RWPE1 (cell line): ENCODE measurements at places on chromosomes 7 and 10.

DNA sequence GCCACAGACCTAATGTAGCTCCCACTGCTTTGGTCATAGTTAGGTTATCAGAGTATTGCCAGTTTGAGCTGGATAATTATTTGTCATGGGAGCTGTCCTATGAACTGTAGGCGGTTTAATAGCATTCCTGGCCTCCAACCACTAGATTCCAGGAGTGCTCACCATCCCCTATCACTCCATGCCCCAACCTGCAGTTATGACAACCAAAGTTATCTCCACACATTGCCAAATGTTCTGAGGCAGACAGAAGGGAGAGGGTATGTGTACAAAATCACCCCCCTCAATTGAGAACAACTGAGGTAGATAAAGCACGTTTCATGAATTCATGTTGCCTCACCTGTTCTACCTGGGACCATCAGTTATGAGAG lies 119.0 kb upstream of the CACUL1 start:
- peak; percentile 56 for DNase-seq

- DNase-seq = no peak
Measured at GRCh38 chr7:150996376-150997074, 5.7 kb downstream of the NOS3 start.

DNA sequence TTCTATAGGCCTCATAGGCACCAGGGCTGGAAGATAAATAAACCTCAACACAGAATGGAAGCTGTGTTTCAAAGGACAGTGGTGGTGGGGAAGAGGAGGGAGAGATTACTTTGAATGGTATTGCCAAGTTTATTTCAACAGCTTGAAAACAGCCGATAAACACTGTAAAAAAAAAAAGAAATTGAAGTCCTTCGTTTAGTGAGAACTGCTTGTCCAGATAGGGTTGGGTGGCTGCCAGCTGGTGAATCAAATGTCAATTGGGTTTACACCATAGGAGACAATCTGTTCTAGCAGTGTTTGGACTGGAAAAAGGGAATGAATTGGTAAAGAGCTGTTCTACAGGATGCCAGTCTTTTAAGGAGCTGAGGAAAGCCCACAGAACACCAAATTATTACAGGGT lies 254.8 kb downstream of the PHF14 start:
- no peak for DNase-seq

DNA sequence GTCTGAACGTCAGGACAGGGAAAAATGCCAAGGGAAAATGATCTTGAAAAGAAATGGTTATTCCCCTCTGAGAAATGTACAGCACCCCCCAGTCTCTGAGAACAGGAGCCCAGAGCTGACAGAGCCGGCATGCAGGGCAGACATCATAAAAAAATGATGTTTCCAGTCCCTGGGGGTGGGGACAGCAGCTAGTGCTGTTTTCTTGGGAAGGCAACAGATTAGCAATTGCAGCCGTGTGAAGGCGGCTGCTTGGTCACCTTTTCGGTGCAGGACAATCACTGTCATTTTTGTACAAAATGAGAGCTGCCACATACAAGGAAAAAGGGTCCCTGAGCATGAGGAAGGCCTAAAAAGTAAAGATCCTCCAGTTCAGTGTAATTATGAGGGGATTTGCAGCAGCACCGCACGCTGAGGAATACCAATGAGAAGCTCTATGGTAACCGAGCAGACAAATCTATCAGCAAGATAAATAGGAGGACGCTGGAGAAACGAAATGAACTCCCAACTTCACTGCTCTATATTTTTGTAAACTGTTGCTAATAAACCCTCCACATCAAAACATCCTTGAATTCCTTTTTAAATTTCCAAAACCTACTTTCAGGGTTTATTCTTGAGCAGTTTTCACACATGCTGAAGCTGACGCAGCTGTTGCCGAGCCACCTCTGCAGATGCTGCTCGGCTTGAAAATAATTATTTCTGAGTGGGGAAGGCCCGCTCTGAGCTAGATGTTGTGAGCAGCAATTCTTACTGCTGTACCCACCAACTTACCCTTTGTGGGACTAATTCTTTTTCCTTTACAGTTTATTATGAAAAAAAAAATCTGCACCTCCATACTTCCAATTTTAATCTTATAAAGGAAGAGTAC lies 98.2 kb upstream of the NEBL start:
- DNase-seq = no peak

DNA sequence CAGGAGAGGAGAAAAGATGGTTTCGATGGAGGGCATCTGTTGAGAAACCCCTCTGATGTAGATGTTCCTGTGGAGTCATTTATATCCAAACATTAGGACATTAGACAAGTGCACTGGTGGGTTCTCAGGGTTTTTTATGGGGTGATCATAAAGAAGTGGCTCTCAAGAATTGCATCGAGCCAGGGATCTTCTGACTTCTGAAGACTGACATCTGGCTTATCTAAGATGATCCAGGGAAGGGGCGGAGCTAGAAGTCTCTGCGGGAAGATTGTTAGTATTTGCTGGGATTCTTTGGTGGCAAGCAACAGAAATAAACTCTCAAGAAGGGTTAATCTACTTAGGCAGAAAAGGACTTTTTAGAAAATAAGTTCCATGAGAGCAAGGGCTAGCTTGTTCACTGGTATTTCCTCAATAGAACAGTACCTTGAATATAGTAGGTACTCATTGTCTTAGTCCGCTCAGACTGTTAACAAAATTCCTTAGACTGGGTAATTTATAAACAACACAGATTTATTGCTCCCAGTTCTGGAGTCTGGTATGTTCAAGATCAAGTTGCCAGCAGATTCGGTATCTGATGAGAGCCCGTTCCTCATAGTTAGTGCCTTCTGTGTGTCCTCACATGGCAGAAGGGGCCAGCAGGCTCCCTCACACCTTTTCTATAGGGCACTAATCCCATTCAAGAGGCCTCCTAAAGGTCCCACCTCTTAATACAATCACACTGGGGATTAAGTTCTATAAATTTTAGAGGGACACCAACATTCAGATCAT lies 28.5 kb upstream of the SYPL1 start:
- no peak for DNase-seq

GRCh38 chr7:45099891-45100760 lies 11.4 kb upstream of the NACAD start:
- DNase-seq = no peak

DNA sequence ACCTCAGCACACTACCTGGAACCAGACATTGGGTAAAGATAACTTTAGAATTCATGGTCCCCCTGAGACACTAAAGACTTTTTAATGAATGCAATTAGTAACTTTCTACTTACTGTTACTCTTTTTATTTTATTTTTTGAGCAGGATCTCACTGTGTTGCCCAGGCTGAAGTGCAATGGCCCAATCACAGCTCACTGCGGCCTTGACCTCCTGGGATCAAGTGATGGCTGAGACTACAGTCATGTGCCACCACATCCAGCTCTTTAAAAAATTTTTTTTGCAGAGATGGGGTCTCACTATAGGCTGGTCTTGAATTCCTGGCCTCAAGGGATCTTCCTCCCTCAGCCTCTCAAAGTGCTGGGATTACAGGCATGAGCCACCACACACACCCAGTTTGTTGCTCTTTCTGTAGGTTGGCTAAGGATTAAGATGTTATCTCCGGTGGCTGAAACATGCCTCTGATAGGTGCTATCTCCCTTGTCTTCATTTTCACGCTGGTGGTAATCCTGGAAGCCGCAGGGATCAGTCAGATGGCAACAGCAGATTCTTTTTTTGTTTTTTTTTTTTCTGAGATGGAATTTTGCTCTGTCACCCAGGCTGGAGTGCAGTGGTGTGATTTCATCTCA lies 128.3 kb downstream of the TCF7L2 start:
- no peak for DNase-seq

- DNase-seq = peak; percentile 78
Measured at GRCh38 chr7:137978464-137979237, 23.2 kb downstream of the CREB3L2 start.

DNA sequence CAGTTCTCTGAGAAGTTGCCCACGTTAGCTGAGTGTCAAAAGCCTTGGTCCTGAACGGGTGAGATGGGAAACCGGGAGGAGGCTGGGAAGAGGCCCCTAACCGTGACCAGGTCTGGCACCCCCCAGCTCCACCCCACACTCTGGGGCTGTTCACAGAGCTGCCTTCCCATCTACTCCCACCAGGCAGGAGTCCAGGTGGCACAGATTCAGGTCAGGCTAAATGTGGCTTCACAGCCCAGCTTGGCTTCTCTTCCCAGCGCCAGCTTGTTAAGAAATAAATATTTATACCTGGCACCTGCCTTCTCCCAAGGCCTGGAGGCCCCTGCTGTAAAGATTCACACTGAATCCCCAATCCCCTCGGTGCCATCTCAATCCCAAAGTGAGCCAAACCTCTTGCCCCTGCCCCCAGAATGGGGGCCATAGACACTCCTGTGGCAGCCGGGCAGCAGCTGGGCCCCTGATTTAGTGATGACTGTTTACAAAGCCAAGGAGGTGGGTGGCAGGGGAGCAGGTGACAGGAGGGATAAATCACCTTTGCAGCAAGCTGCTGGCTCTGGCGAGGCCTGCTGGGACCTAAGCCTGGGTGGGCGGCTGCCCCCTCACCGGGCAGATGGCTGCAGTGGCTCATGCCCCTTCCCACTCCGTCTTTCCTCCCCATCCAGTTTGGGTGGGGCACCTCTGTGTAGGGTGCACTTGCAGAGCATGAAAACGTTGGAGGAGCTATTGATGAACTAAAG lies 72.5 kb downstream of the GOLGA7B start:
- no peak for DNase-seq

DNA sequence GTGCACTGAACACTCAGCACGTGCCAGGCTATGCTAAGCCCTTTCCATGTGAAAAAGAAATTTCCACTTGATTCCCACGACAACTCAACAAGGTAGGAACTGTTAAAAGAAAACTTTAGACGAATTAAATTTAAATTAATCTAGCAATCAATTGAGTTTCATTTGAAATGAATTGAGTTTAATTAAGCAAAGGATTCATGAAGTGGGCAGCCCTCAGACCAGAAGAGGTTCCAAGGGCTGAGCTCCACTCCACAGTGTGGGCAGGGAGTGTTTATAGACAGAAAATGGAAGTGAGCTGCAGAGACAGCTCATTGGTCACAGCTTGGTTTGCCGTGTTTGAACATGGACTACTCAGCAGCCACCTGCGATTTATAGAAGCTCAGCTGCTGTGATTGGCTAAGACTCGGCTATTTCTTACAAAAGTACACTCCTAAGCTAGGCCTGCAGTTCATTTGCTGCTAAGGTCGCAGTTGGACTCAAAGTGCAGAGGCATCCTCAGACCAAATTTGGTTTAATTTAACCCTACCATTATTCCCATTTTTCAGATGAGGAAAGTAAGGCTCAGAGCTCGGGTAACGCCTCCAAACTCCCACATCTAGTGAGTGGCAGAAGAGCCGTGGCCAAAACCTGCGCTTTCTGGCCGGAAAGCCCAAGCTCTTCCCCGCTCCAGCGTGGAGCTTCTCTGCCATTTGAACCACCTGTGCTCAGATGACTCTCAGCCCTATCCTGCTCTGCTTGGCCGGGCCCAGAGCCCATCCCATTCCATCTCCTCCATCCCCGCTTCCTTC lies 24.9 kb downstream of the CALML3 start:
- DNase-seq = no peak

- peak; percentile 41 for DNase-seq
Measured at GRCh38 chr10:114458955-114459354, 54.7 kb upstream of the AFAP1L2 start.
